MCF 10A (cell line): ENCODE measurements at places on chromosomes 11 and 22. TPM values are rescaled to one million over a fixed set of nuclear protein-coding genes. Genes with fewer than 3 reads are reported as not detected.

DNA sequence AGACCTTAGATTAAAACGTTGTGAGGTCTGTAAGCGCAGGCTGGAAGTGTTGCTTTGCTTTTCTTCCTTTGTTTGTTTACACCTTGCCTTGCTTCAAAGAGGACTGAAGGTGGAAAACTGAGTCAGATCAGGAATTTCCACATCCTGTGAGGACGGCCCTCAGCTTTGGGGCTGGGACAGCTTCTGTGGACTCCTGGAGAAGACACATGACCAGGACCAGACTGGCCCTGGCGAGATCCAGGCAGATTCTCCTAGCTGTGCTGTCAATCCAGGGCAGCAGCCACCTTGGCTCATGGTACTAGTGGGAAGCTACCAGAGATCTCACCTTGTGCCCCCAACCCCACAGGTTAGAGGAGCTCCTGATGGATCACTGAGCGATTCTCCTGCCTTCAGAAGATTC, 1461.9 kb downstream of the TBC1D22A start:
- no peaks in the 10 kb centered on the region for H3K27me3 ChIP-seq
- H3K4me3 ChIP-seq: no peak overlapping the region
- no peaks in the 10 kb centered on the region for H3K4me1 ChIP-seq

DNA sequence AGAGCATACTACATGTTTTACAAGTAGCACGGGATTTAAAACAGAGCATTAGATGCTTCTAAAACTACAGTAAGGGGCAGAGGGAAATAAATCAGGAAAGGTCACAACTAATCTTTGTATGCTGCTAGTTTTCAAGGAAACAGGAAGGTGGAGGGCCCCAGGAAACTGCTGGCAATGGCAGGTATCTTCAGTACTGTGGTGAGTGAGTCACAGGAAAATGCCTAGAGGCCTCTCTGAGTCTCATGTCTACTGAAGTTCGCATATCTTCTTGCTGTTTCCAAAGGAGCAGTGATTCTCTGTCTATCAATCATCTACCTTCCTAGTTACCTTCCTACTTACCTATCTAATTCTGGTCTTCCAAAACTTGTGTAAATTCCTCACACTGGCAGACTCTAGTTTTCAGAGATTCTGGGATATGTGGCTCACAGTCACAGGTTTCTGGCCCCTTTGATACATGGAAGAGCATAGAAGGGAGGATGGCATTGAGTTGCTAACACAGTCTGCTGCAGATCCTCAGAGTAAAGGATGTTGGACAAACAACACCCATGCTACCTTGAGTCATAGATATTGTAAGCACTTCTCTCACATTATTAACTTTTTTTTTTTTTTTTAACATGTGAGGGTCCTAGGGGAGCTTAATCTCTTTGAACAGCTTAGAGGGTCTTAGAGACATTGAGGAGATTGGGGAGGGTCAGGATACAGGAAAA, 58.8 kb upstream of the SYN3 start:
- H3K4me1 ChIP-seq: peaks cover 28% of the 10 kb centered on the region
- H3K36me3 ChIP-seq: peaks cover 6% of the 10 kb centered on the region
- no peak overlapping the region for H3K27ac ChIP-seq
- peak; percentile 75 for DNase-seq
- H3K27me3 ChIP-seq: no peaks in the 10 kb centered on the region

OLFML1 gene
- total RNA-seq: not detected in 2 replicates

FAM111B gene
- total RNA-seq: 0.74 and 1.6 TPM in 2 replicates

- DNase-seq: no peak
- H3K36me3 ChIP-seq: no peaks in the 10 kb centered on the region
- H3K27me3 ChIP-seq: no peaks in the 10 kb centered on the region
- no peaks in the 10 kb centered on the region for H3K4me1 ChIP-seq
Observed at GRCh38 chr22:49066619-49067018, 761.1 kb downstream of the BRD1 start.

TUBA8 gene
- total RNA-seq: 0.66 TPM in 1 of 2 replicates, not detected in the other

DNA sequence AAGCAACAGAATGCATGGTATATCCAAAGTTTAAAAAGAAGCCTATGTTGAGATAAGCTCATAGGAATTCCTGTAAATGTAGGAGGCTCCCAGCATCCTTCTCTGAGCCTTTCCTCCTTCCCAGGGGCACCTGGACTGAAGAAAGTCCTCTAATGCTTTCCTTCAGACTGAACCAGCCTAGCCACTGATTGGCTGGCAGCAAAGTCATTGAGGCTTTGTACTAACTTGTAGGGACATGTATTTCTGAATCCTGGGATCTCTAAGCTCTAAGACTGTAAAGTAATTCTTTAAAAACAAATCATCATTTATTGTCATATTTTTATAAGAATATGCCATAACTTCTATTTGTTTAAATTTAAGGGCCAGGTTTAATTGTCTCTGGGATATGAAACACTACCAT, 23.9 kb upstream of the PANX1 start:
- H3K4me3 ChIP-seq: no peak overlapping the region
- H3K4me1 ChIP-seq: no peaks in the 10 kb centered on the region
- H3K36me3 ChIP-seq: no peaks in the 10 kb centered on the region

DNA sequence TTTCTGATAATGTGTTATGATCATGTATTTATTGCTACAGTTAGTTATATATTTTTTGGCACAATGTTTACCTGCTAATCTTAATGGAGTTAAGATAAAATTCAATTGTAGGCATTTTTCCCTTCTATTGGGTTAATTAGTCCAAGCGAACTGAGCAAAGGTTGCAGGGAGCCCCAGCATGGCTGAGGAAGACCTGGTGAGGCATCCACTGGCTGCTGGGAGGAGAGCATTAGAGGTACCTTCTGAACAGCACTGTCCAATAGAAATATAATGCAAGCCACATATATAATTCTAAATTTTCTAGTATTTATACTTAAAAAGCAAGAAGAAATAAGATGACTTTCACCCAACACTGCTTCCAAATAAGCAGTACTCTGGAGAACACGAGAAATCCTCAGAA, 689 bp upstream of the TMEM126A start:
- H3K4me3 ChIP-seq: peak overlapping the region; percentile 83
- peaks cover 8% of the 10 kb centered on the region for H3K27me3 ChIP-seq
- peaks cover 8% of the 10 kb centered on the region for H3K4me1 ChIP-seq

DNA sequence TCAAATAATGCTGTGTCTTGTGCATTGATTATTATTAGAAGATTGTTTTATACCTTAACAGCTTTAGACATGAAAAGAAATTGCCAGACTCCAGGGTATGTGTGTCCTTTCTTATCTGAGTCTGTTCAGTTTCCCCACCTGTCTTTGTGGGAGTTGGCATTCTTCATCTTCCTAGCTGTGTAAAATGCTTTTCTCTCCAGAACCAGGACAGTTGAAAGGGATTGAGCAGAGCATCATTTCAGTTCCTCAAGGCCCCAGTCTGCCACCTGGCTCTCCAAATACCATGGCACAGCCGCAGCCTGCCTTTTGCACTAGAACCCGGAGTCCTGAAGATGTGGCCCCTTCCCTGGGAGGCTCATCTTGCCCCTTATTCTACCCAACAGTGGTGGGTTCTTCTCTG, 851.9 kb downstream of the NTM start:
- no peaks in the 10 kb centered on the region for H3K4me1 ChIP-seq
- H3K27ac ChIP-seq: no peak overlapping the region
- no peaks in the 10 kb centered on the region for H3K36me3 ChIP-seq
- H3K4me3 ChIP-seq: no peak overlapping the region
- H3K27me3 ChIP-seq: no peaks in the 10 kb centered on the region

DNA sequence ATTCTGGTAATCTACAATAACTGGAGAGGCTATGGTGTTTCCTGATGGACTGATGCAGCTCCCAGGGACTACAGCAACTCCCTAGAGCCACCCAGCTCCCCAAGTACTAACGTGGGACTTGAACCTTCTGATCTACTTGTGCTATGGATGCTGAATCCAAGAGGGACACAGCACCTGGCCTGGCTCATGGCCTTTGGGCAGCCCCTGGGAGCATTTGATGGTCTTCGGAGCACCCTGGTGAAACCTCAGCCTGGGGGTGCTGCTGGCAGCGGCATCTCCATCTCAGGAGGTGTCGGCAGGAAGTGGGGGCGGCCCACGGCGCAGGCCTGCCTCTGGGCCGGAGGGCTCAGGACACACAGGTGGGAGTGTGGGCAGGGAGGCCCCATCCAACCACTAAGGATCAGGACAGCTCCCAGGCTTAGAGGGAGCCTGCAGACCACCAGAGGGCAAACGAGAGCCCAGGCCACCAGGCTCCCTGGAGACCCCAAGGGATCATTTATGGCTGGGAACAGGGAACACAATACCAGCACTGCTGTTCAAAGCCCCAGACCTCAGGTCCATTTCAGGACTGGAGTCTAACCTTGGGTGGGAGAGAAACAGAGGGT, 8.7 kb downstream of the EHD1 start:
- H3K27ac ChIP-seq: peak overlapping the region; percentile 49
- H3K4me1 ChIP-seq: peaks cover 30% of the 10 kb centered on the region
- peaks cover 19% of the 10 kb centered on the region for H3K36me3 ChIP-seq
- H3K27me3 ChIP-seq: no peaks in the 10 kb centered on the region
- DNase-seq: no peak
- no peak overlapping the region for H3K4me3 ChIP-seq

SAA4 gene
- not detected in 2 replicates for total RNA-seq

- H3K27ac ChIP-seq: peak overlapping the region; percentile 86
- no peaks in the 10 kb centered on the region for H3K27me3 ChIP-seq
- peaks cover 39% of the 10 kb centered on the region for H3K4me1 ChIP-seq
Observed at GRCh38 chr11:65915101-65915820, 3.6 kb downstream of the C11orf68 start.

DNA sequence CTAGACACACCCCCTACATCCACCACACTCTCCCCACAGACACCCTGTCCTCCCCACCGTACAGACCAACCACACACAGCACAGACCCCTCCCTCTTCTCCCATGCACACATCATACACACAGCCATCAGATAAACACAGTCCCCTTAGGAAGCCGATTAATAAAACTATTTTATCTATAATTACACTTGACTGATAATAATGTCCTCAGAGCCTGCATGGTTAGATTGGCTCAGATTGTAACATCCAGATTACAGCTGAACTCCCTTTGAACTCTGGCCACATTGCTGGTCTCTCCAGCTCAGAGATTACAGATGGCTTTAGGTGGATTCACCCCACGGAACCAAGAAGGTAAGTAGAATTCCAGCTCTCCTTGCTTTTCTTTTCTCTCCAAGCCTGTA, 9.5 kb upstream of the ELF5 start:
- peaks cover 6% of the 10 kb centered on the region for H3K4me1 ChIP-seq
- no peak for DNase-seq
- peaks cover 6% of the 10 kb centered on the region for H3K27me3 ChIP-seq
- no peak overlapping the region for H3K4me3 ChIP-seq
- no peaks in the 10 kb centered on the region for H3K36me3 ChIP-seq
- H3K27ac ChIP-seq: no peak overlapping the region

GRCh38 chr11:83241291-83241946, 44.7 kb downstream of the CCDC90B start:
- no peaks in the 10 kb centered on the region for H3K27me3 ChIP-seq
- peak; percentile 80 for DNase-seq
- no peaks in the 10 kb centered on the region for H3K36me3 ChIP-seq
- H3K4me1 ChIP-seq: no peaks in the 10 kb centered on the region
- no peak overlapping the region for H3K4me3 ChIP-seq

DNA sequence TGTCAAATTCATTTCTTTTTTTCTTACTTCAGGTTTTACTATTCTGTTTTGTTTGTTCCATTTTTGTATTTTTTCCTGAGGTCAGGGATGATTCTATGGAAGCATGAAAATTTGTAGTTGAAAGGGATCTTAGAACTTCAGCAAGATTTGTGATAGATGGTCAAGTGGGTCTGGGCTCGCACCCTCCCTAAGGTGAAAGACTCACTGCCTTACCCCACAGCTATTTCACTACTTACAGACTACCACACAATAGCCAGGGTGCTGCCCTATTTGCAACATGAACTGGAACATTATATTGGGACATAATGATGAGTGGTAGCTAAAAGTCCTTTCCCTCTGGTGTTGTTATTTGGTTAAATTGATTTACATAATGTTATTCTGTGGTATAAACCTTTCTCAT, 62.6 kb downstream of the MAML2 start:
- no peaks in the 10 kb centered on the region for H3K27me3 ChIP-seq
- H3K4me3 ChIP-seq: no peak overlapping the region
- no peak for DNase-seq
- H3K27ac ChIP-seq: no peak overlapping the region
- no peaks in the 10 kb centered on the region for H3K36me3 ChIP-seq
- peaks cover 35% of the 10 kb centered on the region for H3K4me1 ChIP-seq

PHOX2A gene
- not detected in 2 replicates for total RNA-seq
